ENCODE measurements at places on chromosomes 5 and 9.

GRCh38 chr9:117987945-117988344, 283.7 kb downstream of the TLR4 start:
- DNase-seq, result no peak

DNA sequence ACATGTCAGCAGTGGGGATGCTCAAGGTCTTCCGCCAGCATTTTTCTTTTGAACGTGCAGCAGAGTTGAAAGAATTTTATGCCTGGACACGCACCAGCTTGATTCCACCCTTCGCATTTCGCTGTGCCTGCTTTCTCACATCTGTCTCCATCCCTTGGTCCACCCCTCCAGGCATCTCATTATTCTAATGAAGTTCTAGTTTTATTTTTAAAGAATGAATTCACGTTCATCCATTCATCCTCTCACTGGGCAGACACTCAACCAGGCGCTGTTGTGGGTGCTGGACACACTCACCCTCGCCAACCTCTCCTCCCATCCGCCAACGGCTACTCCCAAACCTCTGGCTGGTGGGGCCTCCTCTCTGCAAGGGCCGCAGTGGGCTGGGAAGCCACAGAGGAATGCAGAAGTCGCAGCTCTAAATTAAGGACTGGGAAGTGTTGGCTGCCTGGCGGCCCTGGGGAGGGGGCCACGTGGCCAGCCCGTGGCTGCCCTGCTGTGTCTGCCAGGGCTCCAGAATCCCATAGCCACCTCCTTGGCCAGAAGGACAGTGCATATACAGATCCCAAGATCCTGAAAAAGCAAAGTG, 6.7 kb downstream of the SUSD3 start:
- no peak for DNase-seq

DNA sequence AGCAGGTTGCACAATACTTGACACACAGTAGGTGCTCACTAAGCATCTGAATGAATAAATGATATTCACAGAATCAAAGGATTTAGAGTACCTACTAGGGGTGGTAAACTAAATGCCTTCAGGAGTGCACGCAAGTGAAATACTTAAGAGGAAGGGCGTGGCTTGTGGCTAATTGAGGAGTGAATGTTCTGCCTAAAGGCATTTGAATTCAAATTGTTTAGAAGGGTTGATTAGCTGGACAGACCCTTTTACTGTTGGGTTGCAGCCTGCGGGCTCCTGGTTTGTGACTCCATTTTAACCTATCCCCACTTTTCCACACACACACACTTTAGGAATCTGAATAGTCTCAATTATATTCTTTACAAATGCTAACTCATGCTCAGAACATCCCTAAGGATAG, 63.1 kb downstream of the PPP2R2B start:
- DNase-seq, result no peak

DNA sequence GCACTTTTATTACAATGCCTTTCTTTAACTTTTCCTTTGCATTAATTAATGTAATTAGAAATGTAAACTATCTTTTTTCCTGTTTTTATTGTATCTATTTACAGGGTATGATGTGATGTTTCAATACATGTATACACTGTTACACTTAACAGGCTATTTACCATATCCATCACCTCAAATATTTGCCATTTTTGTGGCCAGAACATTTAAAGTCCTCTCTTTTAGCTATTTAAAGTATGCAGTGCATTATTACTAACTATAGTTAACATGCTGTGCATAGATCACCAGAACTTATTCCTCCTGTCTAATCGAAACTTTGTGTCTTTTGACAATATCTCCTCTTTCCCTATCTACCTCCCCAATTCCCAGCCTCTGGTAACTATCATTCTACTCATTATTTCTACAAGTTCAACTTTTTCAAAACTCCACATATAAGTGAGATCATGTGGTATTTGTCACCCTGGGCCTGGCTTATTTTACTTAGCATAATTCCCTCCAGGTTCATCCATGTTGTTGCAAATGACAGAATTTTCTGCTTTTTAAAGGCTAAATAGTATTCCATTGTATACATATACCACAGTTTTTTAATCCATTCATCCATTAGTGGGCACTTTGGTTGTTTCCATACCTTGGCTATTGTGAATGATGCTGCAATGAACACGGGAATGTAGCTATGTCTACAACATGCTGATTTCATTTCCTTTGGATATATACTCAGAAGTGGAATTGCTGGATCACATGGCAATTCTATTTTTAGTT, 32.8 kb downstream of the OR2K2 start:
- no peak for DNase-seq

- no peak for DNase-seq
Measured at GRCh38 chr9:89428901-89429890, 68.7 kb downstream of the SEMA4D start.

- no peak for DNase-seq
Measured at GRCh38 chr5:36214436-36214835, 27.3 kb downstream of the NADK2 start.

DNA sequence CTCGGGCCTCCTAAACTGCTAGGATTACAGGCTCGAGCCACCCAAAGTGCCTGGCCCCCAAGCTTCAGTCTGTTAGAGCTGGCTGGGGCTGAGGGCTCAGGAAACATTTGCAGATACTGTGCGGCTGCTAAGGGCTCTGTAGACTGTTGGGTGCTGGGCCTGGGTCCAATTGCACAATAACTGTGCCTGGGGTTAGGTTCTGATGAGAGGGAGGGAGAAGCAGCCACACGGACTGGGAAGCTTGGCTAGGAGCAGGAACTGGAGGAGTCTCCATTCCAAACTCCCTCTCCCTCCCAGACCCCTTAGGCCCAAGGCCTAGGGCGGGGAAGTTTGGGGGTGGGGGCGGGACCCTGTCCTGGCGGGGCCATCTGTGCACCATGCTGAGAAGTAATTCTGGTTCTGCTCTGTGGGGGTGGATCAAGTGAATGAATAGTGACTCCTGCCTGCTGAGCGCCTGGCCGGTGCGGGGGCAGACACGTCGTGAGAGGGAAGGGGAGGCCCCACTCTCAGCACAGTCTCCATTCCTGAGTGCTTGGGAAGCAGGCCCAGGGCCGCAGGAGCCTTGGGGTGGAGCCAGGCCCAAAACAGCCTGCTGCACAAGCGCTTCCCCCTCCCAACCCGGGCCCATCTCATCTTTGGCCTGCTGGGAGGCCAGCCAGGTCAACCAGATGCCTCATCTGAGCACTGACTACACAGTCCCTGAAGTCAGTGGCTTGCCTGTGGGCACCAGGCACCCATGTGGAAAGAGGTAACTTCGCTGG, 1.5 kb downstream of the ASS1 start:
- peak; percentile 60 for DNase-seq
